ENCODE measurements at places on chromosomes 13 and 19. TPM values are rescaled to one million over a fixed set of nuclear protein-coding genes. Genes with fewer than 3 reads are reported as not detected.

Gene PRODH2
- not detected for polyA plus RNA-seq

Gene GGN
- 0.21 TPM for polyA plus RNA-seq

Gene FLT1
- polyA plus RNA-seq, result not detected

Gene SLC15A1
- not detected for polyA plus RNA-seq

Gene KLC3
- polyA plus RNA-seq, result 0.44 TPM

Gene ZNF93
- polyA plus RNA-seq, result 14.9 TPM

Gene POSTN
- 1.8 TPM for polyA plus RNA-seq

Gene DMKN
- not detected for polyA plus RNA-seq

Gene SLC7A10
- not detected for polyA plus RNA-seq

Gene ZNF132
- polyA plus RNA-seq, result 1.0 TPM

Gene PKN1
- 84.4 TPM for polyA plus RNA-seq

Gene GFY
- not detected for polyA plus RNA-seq

Gene SYT3
- 14.8 TPM for polyA plus RNA-seq

Gene RASGRP4
- polyA plus RNA-seq, result not detected

Gene MISP
- 0.24 TPM for polyA plus RNA-seq

Gene LIM2
- polyA plus RNA-seq, result not detected

Gene SPACA4
- polyA plus RNA-seq, result not detected

Gene TSHZ3
- polyA plus RNA-seq, result 2.4 TPM

Gene SMIM24
- not detected for polyA plus RNA-seq

Gene USHBP1
- polyA plus RNA-seq, result 0.59 TPM

Gene ZNF146
- polyA plus RNA-seq, result 215 TPM

Gene KANK3
- 1.0 TPM for polyA plus RNA-seq

Gene ZNF285
- polyA plus RNA-seq, result 47.1 TPM

Gene MAB21L1
- polyA plus RNA-seq, result 0.28 TPM

Gene RABAC1
- 290 TPM for polyA plus RNA-seq

Gene SWSAP1
- polyA plus RNA-seq, result 2.1 TPM

Gene ZNF547
- polyA plus RNA-seq, result 13.1 TPM

Gene CYP4F12
- polyA plus RNA-seq, result not detected

Gene SMIM17
- polyA plus RNA-seq, result 9.2 TPM

Gene C5AR1
- not detected for polyA plus RNA-seq

Gene KISS1R
- 0.76 TPM for polyA plus RNA-seq

Gene PPP6R1
- 33.0 TPM for polyA plus RNA-seq

Gene SH2D3A
- not detected for polyA plus RNA-seq

Gene SHISA7
- 7.1 TPM for polyA plus RNA-seq

Gene TRPC4
- 10.0 TPM for polyA plus RNA-seq

Gene NBEA
- polyA plus RNA-seq, result 55.8 TPM

Gene MCF2L
- 88.0 TPM for polyA plus RNA-seq

Gene ZNF480
- polyA plus RNA-seq, result 7.7 TPM

Gene SELENOV
- 1.3 TPM for polyA plus RNA-seq

Gene CATSPERD
- polyA plus RNA-seq, result not detected
